ENCODE measurements at places on chromosomes 5 and 9.

DNA sequence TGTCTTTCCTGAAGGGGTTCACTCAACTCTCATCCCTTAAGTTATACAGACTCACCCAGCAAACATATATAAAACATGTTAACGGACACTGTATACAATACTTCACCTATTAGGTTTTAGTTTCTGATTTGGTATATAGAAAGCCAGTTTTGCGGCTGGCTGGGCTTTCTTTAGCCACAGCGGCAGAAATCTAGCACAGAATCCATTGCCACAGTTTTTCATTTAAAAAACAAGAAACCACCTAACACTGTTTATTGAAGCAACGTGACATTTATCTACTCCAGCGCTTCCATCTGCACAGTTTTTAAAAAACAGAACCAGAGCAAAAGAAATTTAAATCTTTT is 67.3 kb downstream of the SNX30 start:
- no peak for DNase-seq

- DNase-seq, result no peak
Observed at GRCh38 chr5:132313366-132313765, 19.2 kb downstream of the SLC22A4 start.

DNA sequence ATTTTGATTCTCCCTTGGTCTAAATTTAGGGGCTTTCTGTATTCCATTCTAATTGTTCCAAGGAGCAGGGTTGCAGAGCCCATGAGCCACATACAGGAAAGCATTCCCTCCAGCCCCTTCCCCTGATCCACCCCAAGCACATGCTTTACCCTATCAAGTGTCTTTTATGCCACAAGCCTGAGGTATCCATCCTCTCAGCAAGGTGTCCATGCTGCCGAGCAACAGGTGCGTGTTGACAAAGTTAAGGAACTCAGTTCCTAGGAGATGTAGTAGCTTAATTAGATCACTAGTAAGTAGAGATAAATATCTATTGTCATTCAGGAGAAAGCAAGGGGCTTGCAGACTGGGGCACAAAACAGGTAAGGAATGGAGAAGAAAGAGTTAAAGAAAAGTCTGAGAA is 57.8 kb downstream of the FEM1C start:
- no peak for DNase-seq

GRCh38 chr5:180105827-180106312 is 34.3 kb upstream of the RNF130 start:
- DNase-seq, result no peak

DNA sequence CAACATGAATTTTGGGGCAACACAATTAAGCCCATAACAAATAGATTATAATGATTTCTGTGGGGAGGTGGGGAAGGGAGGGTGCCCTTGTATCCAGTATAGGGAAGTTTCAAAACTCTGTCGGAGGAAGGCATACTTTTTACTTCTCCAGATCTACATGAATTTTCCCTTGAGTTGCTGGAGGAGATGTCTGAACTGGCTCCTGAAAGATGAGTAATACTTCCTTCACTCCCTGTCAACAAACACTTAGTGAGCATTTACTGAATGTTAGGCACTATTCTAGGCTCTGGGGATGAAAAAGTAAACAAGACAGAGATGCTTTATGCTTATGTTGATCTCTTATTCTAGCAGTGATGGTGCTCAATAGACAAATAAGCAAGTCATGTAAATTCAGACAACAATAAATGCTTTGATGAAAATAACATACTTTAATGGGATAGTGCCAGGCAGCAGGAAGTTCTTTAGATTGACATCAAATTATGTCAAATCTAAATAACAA is 197.9 kb upstream of the ANKH start:
- DNase-seq, result no peak

DNA sequence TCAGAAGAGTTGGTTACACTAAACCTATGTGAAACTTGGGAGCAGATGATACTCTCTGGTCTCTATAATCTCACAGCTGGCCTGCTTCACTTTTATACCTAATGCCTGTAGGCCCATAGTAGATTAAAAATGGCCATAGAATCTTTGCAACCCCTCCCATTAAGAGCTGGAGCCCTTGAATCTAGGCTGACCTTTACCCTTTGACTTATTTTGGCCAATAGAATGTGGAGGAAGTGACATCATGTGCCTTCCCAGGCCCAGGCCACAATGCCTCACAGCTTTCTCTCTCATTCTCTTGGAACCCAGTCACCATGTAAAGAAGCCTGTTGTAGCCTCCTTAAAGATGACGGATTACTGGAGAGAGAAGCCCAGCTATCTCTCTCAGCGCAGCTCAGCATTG is 251.0 kb downstream of the NR3C1 start:
- DNase-seq, result no peak

- DNase-seq, result no peak
Observed at GRCh38 chr5:77200663-77201062, 9.8 kb upstream of the PDE8B start.

DNA sequence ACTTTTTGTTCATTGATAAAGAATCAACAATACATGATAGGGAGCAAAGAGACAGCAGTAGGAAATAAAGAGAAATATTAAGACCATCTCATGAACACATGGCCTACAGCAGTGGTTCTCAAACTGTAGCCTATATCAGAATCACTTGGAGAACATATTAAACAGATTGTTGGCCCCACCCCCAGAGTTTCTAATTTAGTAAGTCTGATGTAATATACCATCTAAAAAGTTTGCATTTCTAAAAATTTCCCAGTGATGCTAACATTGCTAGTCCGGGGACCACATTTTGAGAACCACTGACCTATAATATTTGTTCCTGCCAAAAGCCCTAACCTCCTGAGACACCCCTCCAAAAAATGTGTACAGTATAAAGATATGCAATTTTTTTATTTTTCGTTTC is 306.2 kb upstream of the NREP start:
- no peak for DNase-seq

GRCh38 chr5:150148117-150148927 is 7.3 kb downstream of the PDGFRB start:
- DNase-seq, result no peak

DNA sequence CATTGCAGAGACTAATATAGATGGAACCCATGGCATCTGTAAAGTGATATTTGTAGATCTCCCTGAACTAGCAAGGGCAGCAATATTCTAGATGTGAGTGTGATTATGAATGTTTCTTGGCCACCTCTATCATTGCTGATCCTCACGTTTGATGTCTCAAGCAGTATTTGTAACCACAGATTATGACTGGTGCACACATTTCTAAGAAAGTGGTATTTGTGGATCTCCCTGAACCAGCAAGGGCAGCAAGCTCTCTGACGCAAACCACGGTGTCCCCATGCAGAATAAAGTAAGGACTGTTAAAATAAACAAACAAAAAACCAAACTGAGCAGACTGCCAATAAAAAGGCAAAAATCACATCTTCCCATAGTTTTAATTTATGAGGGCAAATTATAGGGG is 301.3 kb downstream of the CSNK1G3 start:
- no peak for DNase-seq

DNA sequence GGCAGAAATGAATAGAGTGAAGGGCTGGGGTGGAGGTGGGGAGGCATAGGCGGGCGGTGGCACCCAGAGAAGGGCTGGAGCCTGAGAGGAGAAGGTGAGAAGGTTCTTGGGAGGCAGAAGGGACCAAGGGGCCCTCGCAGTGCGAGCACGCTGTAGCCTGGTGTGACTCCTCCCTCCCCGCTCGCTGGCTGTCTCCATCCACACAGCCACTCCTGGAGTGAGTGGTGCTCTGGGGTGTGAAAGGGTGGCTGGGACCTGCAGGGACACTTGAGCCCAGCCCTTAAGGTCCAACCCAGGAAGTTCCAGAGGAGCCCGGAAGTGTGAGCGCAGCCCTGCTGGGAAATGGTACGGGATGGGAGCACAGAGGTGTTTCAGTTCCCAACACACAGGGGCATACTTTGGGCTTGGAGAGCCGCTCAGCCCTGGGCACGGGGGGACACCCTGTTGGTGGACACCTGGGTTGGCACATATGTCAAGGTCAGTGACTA is 9.3 kb upstream of the SCGB3A1 start:
- no peak for DNase-seq

- no peak for DNase-seq
Observed at GRCh38 chr5:1009359-1010180, 968 bp downstream of the NKD2 start.

DNA sequence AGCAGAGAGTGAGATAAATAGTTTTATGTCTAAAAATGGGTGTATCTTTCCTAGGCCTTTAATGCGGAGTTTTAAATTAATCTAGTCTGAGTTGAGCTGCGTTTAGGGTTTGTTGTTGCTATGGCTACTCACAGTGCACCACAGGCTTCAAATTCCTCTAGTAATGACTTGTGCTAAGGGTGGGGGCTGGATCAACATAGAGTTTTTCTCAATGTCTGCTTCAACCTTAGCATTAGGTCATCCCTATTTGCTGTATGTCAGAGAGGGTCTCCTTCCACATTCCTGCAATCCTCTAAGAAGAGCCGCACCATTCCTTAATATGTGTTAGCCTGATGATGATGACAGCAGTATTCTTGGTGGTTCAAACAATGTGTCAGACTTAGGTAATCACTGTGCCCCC is 465.6 kb upstream of the KIF2A start:
- no peak for DNase-seq

GRCh38 chr5:150562832-150563231 is 54.9 kb downstream of the NDST1 start:
- no peak for DNase-seq
